ENCODE measurements at places on chromosomes 12 and 14.

GRCh38 chr12:97837401-97837800 is 374.8 kb downstream of the RMST start:
- no peak for DNase-seq

- no peak for DNase-seq
Observed at GRCh38 chr14:68853749-68854148, 60.9 kb upstream of the ZFP36L1 start.

- DNase-seq: no peak
Observed at GRCh38 chr14:55383541-55384140, 28.0 kb downstream of the ATG14 start.

DNA sequence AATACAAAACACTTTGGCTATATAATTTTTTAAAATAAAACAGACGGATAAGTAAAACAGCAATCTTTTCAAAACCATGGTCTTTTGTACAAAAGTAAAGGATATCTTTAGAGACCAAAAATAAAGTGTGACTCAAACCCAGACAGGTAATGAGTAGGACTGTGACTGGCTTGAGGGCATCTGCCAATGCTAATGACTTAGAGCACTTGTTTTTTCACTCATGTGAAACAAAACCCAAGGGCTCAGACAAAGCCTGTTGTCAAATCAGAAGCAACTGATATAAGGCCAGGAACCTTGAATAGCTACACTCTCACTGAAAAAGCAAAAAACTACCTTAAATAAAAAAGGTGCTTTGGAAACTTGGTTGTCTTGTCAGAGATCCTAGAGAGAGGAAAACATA is 357.4 kb downstream of the TMEM117 start:
- no peak for DNase-seq

- DNase-seq: peak; percentile 75
Observed at GRCh38 chr14:54450535-54450934, 9.4 kb upstream of the CNIH1 start.

GRCh38 chr12:98736352-98737321 is 91.5 kb downstream of the APAF1 start:
- peak; percentile 62 for DNase-seq

DNA sequence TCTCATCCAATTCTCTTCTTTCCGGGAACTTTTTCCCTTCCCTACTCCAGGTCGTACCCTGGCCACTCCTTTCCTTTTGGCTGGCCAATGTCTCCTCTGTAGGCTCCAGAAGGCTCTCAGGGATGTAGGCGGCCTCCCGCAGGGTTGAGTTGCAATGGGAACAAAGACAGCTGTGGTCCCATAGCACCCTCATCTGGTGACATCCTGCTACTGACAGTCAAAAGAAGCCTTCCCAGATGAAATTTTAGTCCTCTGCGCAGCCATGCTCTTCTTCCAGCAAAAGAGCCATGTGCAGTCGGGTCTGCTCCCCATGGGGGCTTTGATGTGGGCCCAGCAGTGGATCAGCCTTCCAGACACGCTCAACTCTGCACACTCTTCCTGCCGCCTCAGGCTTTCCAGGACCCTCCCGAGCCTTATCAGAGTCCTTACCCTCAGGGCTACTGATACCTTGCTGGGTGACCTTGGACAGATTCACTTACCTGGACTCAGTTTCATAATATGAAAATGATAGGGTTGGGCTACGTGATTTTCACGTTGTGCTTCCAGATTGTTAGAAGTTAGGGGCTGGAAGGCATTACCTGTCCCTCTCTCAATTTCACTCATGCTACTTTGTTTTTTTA is 5.5 kb upstream of the CELA1 start:
- DNase-seq: peak; percentile 72

DNA sequence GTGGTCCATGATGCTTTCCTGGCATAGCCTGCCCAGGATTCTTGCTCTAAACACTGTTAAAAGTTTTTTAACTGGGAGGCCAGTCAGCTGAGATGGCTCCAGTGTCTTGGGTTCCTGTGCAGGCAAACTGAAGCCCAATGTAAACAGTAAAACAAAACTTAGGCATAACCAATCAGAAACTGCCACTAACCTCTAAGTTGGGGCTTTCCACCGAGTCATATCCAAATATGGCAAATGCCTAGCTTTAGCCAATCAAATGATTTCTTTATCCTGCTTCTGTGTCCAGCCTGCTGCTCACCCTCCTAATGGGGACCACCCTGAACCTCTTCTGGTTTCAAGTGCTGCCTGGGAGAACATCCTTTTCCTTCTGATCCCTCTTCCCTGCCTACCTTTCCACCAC is 277.9 kb downstream of the EMP1 start:
- DNase-seq: no peak

DNA sequence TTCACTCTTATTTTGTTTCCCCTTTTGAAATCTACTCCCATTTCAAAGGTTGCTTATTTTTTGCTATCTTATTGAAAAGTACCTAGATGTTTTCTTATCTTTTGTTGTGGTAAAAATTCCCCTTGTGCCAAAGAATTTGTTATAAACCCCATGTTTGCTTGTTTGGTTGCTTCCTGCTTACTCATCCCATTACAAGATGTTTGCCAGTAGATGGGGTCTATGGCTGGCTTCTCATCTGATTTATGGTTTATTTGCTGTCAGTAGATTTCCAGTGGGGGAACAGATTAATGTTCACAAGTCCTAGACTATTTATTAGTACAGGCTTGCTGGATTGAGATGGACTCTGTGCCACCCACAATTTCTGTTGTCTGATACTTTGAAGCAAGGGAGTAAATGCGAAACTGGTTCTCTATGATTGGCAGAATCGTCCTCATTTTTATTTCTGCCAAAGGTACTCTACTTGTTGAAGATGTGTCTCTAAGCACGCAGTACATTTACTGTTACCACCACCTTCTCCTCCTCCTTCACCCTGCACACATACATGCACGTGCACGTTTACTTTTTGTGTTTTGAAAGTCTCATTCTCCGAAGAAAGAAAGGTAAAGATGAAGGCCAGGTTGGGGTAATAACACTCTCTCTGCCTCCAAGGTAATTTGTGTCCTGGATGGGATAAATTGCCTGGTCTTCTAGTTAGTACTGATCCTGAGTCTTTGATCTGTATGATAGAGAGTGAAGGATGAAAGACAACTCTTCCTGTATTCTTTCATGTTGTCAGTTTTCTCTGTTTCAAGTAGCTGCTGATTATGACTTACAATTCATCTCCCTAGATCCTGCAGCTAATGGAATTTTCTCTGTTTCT is 117.2 kb upstream of the ATP2B1 start:
- no peak for DNase-seq

DNA sequence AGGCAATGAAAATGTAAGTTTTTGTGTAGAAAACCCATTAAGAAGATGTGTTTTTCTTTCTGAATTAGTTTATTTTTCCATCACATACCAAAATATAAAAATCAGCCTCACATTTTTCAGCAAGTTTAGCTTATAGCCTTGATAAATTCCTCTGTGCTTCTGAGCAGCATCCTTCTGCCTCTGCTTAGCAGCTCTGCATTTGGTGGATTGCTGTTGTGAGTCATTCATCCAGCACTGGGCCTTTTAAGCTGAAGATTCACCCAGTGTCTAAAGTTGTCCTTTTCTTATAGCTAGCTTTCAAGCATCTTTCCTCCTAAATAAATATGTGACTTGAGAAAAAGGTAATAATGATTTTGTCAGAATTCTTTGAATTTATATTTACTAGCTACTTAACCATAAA is 206.1 kb downstream of the PCNX1 start:
- DNase-seq: peak; percentile 72

GRCh38 chr14:52923902-52924575 is 26.8 kb downstream of the FERMT2 start:
- no peak for DNase-seq

DNA sequence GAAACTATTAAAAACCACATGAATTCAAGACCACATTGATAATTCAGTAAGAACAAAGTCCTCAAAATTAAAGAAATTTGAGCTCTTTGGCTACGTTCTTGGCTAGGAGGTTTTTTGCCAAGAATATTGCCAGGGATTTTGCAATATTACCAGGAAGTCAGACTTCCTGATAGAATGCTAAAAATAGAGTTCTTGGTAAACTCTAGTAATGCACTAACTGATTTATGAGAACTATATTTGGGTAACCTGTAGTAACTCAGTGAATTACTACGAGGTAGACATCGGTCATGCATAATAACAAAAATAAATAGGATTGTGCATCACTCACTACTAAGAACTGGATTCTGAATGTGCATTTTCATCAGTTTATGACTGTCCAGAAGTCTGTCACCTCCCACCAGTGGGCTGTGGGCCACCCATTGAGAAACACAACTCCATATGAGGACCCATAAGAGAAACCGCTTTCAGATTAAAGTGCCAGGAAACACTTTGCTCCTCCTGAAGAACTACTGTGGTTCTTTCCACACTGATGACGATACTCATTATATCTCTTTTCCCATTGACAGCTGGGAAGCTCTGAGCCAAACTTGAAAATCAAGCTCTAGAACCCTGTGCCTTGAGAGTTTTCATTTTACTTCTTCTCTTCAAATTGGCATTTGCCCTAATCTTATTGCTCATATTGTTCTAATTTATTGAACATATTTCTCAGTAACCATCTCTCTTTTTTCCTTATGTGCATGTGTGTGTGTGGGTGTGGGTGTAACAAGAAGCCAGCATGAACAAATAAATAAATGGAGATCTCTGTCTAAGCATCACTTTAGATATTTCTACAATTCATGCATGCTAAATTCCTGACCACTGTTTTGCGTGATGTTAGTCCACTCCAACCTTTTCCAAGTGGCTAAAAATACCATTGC is 116.6 kb downstream of the BCL11B start:
- peak; percentile 11 for DNase-seq

DNA sequence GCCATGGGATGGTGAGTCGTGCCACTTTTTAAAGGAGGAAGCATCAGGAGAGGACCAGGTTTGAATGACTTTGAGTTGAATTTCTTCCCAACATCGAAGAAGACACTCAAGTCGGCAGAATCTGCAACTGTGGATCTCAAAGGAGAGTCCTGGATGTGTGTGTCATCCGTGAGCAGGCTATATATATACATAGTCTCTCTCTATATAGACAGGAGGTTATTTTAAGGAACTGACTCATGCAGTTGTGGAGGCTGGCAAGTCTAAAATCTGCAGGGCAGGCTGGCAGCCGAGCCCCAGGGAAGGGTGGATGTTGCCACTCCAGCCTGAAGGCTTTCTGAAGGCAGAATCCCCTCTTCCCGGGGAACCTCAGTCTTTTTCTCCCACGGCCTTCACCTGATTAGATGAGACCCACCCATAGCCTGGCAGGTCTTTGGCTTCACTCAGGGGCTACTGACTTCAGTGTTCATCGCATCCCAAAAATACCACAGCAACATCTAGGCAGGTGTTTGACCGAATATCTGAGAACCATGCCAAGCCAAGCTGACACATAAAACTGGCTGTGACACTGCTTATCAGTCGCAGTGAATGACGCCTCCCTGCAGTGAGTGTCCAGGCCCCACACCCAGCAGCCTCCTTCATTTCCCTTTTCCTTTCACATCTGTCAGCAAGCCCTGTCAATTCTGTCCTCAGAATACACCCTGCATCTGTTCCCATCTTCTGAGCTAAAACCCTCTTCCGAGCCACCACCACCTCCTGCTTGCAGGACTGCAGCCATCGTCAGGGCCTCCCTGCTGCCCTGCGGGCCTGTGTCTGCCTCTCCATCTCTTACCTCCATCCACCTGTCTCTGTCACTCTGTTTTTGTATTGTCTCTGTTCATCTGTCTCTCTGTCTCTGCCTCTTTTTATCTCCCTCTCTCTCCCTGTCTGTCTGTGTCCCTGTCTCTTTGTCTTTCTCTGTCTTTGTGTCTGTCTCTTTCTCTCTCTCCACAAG is 54.0 kb downstream of the ZNF664 start:
- DNase-seq: peak; percentile 74

DNA sequence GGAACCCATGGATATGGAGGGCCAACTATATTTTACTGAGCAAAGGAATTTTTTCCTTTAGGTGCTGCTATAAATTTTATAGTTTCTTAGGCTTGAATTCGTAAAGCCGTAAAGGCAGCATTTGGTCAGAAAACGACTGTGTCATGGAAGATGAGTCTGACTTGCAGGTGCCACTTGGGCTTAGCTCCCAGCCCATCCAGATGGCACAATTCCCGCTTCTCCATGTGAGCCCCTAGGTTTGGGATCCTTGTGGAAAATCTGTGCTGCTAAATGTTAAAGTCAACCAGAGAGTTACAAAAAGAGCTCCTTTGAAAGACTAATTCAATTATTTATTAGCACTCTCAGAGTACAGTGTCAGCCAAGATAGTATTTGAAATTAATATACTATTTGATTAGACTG is 120.1 kb upstream of the NPAS3 start:
- DNase-seq: no peak

GRCh38 chr12:117803001-117803400 is 165.8 kb downstream of the KSR2 start:
- DNase-seq: no peak

DNA sequence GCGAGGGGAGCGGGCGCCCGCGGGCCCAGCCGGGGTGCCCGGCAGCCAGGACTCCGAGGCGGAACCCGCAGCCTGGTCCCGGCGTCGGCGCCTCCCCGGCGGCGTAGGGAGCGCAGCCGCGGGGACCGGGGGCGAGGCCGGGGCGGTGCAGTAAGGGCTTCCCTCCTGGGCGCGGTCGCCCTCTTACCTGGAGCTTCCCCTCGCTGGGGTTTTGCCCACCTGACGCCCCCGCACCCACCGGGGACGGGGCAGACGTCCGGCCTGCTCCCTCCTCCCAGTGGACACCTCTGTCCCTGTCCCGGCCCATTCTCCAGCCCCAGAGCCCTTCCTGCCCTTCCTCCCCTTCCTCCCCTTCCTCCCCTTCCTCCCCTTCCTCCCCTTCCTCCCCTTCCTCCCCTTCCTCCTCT is 413 bp upstream of the TUBA1C start:
- peak; percentile 69 for DNase-seq

DNA sequence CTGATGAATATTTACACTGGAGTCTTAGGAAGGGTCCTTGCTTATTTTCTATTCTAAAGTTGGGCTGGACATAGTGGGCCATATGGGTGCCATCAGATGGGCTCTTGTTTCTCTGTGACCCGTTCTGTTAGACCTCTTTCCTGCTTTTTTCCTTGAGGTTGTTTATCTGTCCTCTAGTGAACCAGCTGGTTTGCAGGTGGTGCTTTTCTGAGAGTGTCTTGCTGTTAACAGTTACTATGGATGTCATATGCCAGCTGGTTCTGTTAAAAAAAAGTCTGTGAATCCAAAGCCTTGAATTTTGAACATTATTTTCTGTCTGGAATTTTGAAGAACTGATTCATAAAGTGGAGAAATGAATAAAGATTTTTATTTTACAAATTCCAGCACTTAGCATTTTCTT is 29.2 kb downstream of the ZC3H14 start:
- no peak for DNase-seq

DNA sequence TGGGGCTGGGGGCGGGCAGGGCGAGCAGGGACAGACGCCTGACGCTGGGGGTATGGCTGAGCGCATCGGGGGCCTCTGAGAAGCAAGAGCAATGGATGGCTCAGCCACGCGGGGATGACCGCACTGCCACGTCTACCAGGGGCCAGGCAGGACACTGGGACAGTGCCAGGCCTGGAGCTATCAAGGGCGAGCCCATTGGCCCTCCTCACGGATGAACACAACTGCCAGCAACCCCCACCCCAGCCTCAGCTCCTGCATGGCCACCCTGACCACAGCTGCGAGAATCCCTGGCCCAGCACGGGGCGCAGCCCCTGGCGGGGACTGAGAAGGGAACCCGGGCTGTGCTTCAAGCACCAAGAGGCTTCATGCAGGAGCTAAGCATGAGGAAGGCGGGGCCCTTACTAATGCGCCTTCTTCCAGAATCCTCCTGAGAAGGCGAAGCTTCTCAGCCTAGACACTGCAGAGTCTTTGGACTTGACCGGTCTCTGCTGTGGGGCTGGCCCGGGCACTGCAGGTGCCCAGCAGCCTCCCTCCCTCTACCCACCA is 9.5 kb downstream of the ARL6IP4 start:
- no peak for DNase-seq
